Aorta (tissue), 5 donors: ENCODE measurements at places on chromosomes 11 and 22. TPM values are rescaled to one million over a fixed set of nuclear protein-coding genes. Genes with fewer than 3 reads are reported as not detected.
A peak's percentile ranks its signal among the peaks of the same experiment; 100 is the strongest.

GRCh38 chr22:18000441-18001039 lies 23.8 kb downstream of the MICAL3 start:
- H3K27me3 ChIP-seq: no peaks in the 10 kb centered on the region
- H3K4me1 ChIP-seq: no peaks in the 10 kb centered on the region
- no peaks in the 10 kb centered on the region for H3K36me3 ChIP-seq
- H3K4me3 ChIP-seq: peak overlapping the region; percentile 99
- H3K27ac ChIP-seq: no peak overlapping the region
- peak; percentile 53 for DNase-seq

DNA sequence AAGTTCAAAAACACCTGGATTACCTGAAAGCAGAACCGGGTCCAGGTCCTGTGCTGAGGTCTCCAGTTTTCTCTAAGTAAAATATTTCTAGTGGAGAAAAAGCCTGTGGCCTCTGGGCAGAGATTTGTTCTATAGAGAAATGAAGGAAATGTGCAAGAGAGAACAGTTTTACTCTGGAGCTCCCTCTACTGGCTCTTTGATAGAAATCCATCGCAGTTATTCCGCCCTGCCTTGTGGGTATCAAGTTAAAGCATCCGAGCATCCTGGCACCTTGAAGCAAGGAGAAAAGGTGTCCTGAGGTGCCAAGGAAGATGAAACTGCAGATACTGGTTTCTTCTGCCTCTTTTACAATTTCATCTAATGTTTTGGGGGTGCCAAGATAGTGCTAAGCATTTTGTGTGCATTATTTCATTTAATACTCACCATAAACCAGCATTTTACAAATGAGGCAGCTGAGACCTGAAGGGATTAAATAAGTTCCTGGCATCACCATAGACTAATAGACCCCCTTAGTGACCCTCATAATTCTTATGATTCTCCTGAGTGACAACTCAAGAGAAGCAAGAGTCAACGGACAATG lies 113.1 kb upstream of the HSD17B12 start:
- no peak overlapping the region for H3K4me3 ChIP-seq
- H3K4me1 ChIP-seq: no peaks in the 10 kb centered on the region
- no peak overlapping the region for H3K27ac ChIP-seq
- no peak for DNase-seq
- no peaks in the 10 kb centered on the region for H3K36me3 ChIP-seq

DNA sequence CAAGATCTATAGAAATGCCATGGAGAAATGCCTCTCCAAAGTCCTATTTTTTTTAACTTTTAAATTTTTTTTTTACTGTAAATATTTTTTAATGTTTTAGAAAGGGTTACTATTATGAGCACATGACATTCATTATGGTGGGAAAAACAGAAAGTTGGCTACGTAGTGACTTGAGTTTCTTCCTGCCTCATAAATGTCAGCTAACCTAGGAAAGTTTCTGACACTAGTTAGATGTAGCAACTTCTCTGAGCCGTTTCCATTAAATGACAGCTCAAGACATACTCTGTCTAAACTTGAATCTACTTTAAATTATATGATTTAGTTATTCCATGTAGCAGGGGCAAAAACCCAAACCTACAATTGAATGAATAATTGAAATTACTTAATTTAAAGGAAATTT lies 18.4 kb upstream of the CTSC start:
- no peaks in the 10 kb centered on the region for H3K36me3 ChIP-seq
- no peaks in the 10 kb centered on the region for H3K27me3 ChIP-seq
- DNase-seq: no peak
- no peak overlapping the region for H3K4me3 ChIP-seq

DNA sequence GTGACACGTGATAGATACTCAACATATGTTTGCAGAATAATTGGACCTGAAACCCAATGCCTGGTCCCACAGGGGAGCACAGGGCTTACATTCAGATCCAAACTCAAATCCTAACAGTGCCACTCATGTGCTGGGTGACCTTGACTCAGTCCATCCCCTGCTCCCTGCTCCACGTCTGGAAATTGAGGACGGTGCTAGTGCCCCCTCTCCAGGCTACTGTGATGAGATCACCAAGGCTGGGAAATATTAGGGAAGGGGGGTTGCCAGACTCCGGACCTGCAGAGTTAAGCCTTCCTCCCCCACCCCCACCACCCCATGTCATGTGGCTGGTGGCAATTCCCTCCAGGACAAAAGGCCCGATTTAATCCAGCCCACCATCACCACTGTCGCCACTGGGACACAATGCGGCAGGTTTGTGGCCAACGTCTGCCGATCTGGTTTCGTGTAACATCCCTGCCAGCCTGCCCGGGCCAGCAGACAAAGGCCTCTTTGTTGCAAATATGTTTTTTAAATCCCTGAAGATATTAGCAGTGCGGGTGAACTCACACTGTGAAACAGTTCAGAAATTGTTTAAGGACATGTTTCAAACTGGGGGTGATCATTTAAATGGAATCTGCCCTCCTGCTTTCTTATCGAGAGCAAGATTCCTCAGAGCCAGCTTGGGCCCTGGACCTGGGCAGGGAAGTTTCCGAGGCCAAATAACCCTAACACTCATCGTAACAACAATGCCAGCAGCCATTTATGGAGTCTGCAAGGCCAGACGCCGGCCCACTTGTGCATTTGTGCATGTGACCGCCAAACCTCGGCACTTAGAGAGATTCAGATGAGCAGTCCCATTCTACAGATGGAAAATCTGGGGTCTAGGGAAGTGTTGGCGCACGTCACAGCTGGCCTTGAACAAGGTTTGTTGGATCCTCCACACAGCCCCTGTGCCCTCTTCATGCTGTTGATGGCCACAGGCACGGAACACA lies 19.6 kb upstream of the MN1 start:
- no peaks in the 10 kb centered on the region for H3K27me3 ChIP-seq
- no peaks in the 10 kb centered on the region for H3K4me1 ChIP-seq
- no peaks in the 10 kb centered on the region for H3K36me3 ChIP-seq
- no peak overlapping the region for H3K27ac ChIP-seq
- no peak overlapping the region for H3K4me3 ChIP-seq

DNA sequence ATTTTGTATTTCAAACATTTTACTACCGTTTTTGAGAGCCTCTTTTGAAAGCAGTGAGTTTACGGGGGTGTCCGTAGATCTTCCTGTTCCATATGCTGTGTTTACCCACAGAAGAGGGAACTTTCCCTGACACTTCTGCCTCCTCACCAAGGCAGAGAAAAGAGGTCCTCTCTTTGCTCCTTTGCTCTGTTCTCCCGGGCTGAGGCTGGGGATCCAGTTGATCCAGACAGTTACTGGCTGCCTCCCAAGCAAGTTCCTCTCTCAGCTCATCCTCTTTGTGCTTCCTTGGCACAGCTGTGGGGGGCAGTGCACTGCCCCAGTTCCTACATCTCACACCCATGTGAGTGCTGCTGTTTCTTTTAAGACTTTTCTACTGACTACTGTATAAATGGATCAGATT lies 813.7 kb downstream of the NTM start:
- no peaks in the 10 kb centered on the region for H3K4me1 ChIP-seq
- no peaks in the 10 kb centered on the region for H3K36me3 ChIP-seq
- H3K4me3 ChIP-seq: no peak overlapping the region
- no peak overlapping the region for H3K27ac ChIP-seq
- DNase-seq: no peak
- H3K27me3 ChIP-seq: no peaks in the 10 kb centered on the region

DNA sequence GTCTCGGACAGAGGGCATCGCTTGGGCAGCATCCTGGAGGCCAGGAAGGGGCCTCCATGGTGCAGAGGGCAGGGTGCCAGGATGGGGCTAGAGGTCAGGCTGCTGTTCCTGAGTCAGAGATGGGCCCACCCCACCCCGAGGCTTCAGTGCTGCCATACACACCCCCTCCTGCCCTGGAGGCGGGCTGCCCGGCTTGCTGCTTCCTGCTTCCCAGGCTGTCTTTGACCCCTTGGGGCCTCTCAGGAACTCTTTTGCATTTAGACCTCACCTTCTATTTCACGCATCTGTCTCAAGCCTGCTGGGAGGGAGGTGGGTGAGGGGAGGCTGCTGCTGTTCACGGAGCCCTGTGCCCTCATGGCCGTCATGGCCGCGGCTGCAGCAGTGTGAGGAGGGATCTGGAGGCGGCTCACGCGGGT lies 6.6 kb upstream of the GRAMD4 start:
- no peaks in the 10 kb centered on the region for H3K27me3 ChIP-seq
- no peak overlapping the region for H3K4me3 ChIP-seq
- no peaks in the 10 kb centered on the region for H3K36me3 ChIP-seq
- DNase-seq: no peak
- no peaks in the 10 kb centered on the region for H3K4me1 ChIP-seq

GRCh38 chr22:40594924-40595323 lies 41.6 kb downstream of the MRTFA start:
- no peak overlapping the region for H3K27ac ChIP-seq
- H3K27me3 ChIP-seq: no peaks in the 10 kb centered on the region
- no peak for DNase-seq

DNA sequence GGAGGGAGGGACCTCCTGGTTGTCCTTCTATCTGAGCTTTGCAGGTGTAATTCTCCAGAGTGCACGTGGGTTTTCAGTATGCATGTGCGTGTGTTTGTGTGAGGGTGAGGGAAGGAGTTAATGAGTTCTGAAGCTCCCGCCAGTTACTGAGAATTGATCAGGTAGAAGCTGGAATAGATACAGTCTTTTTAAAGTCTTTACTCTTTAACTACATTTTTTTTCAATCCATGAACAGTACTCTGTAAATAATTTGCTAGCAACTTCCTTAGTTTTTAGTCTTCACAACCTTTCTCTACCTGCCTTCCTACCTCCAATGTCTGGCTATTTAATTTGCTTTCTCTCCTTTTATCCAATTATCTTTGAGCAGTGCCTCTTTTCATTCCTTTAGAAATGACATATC lies 25.5 kb downstream of the ARHGAP42 start:
- DNase-seq: no peak
- H3K27me3 ChIP-seq: no peaks in the 10 kb centered on the region
- no peaks in the 10 kb centered on the region for H3K4me1 ChIP-seq
- no peaks in the 10 kb centered on the region for H3K36me3 ChIP-seq
- no peak overlapping the region for H3K27ac ChIP-seq
- no peak overlapping the region for H3K4me3 ChIP-seq

DNA sequence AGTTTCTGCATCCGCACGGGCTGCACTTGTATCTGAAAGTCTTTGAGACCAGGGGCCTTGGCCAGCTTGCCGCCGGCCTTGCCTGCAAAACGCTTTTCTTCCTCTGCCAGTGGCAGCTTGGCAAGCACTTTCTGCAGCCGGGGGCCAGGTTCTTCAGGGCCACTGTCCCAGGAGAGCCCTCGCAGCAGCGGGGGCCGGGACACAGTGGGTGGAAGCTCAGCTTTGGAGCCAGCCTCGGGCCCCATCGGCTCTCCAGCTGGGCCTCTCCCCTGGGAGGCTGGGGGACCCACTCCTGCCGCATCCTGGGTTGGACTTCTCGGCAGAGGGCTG lies 57.5 kb upstream of the LYVE1 start:
- peaks cover 4% of the 10 kb centered on the region for H3K36me3 ChIP-seq
- peak; percentile 69 for DNase-seq
- peak overlapping the region; percentile 74 for H3K27ac ChIP-seq
- H3K4me1 ChIP-seq: no peaks in the 10 kb centered on the region
- no peaks in the 10 kb centered on the region for H3K27me3 ChIP-seq

- no peaks in the 10 kb centered on the region for H3K27me3 ChIP-seq
- no peaks in the 10 kb centered on the region for H3K36me3 ChIP-seq
- no peak overlapping the region for H3K27ac ChIP-seq
- H3K4me3 ChIP-seq: no peak overlapping the region
- H3K4me1 ChIP-seq: peaks cover 2% of the 10 kb centered on the region
Observed at GRCh38 chr22:19488884-19489843, 9.4 kb downstream of the CDC45 start.

GRCh38 chr11:117072517-117073461 lies 25.4 kb downstream of the SIK3 start:
- H3K4me3 ChIP-seq: no peak overlapping the region
- H3K36me3 ChIP-seq: no peaks in the 10 kb centered on the region
- no peak overlapping the region for H3K27ac ChIP-seq
- H3K4me1 ChIP-seq: peaks cover 13% of the 10 kb centered on the region
- no peaks in the 10 kb centered on the region for H3K27me3 ChIP-seq

GRCh38 chr11:130692220-130692619 lies 224.1 kb downstream of the SNX19 start:
- H3K27me3 ChIP-seq: no peaks in the 10 kb centered on the region
- no peak for DNase-seq
- no peaks in the 10 kb centered on the region for H3K36me3 ChIP-seq
- no peaks in the 10 kb centered on the region for H3K4me1 ChIP-seq
- no peak overlapping the region for H3K27ac ChIP-seq

- H3K4me1 ChIP-seq: peaks cover 3% of the 10 kb centered on the region
- no peaks in the 10 kb centered on the region for H3K27me3 ChIP-seq
- H3K27ac ChIP-seq: no peak overlapping the region
- no peak overlapping the region for H3K4me3 ChIP-seq
- no peaks in the 10 kb centered on the region for H3K36me3 ChIP-seq
Observed at GRCh38 chr11:75659836-75660235, 9.0 kb downstream of the MAP6 start.

- H3K27me3 ChIP-seq: no peaks in the 10 kb centered on the region
- H3K4me3 ChIP-seq: no peak overlapping the region
- no peak overlapping the region for H3K27ac ChIP-seq
- no peak for DNase-seq
- no peaks in the 10 kb centered on the region for H3K4me1 ChIP-seq
- no peaks in the 10 kb centered on the region for H3K36me3 ChIP-seq
Observed at GRCh38 chr11:71255323-71255722, 2.9 kb upstream of the SHANK2 start.

DNA sequence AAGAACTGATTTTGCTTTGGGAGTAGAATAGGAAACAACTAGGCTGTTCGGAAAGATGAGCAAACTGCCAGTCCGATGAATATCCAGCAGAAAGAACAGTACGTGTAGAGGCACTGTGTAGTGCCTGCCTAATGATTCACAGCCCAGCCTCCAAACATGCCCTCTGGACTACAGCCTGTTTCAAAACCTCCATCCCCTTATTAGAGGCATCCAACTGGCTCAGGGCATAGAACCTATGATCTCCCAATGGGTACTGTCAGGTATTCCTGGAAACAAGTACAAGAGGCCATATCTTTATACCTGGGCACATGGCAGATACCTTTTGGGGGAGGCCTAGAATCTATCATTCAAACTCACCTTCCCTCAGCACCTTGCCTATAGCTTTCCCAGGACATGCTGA lies 4.9 kb downstream of the RRP8 start:
- H3K36me3 ChIP-seq: no peaks in the 10 kb centered on the region
- no peak for DNase-seq
- no peak overlapping the region for H3K27ac ChIP-seq
- H3K27me3 ChIP-seq: no peaks in the 10 kb centered on the region
- no peak overlapping the region for H3K4me3 ChIP-seq
- peaks cover 3% of the 10 kb centered on the region for H3K4me1 ChIP-seq

DNA sequence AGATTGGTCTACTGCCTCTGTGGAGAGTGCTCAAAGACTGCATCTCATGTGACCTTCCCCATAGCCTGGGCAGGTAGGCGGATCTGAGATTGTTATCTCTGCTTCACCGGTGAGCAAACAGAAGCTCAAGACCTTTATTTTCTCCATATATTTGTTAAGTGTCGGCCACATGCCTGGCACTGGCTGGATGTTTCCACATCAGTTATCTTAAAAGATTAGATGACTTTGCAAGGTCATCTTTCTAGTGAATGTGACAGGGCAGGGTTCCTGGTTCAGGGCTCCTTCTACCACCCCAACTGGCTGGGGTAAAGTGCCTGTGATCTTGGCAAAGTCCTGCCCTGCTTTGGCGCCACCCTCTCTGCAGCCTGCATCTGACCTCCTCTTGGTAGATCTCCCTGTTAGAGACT lies 125.0 kb downstream of the CCDC81 start:
- peaks cover 4% of the 10 kb centered on the region for H3K4me1 ChIP-seq
- DNase-seq: no peak
- H3K36me3 ChIP-seq: peaks cover 2% of the 10 kb centered on the region

Gene SULT4A1
- total RNA-seq: not detected

Gene MRGPRX3
- not detected for total RNA-seq

Gene BDNF
- 0.75 TPM for total RNA-seq

Gene MS4A4E
- 15.5 TPM for total RNA-seq

Gene HDHD5
- total RNA-seq: 19.2 TPM

Gene DAGLA
- total RNA-seq: 1.4 TPM
